ENCODE measurements at places on chromosomes 1 and 21.
A peak's percentile ranks its signal among the peaks of the same experiment; 100 is the strongest.

DNA sequence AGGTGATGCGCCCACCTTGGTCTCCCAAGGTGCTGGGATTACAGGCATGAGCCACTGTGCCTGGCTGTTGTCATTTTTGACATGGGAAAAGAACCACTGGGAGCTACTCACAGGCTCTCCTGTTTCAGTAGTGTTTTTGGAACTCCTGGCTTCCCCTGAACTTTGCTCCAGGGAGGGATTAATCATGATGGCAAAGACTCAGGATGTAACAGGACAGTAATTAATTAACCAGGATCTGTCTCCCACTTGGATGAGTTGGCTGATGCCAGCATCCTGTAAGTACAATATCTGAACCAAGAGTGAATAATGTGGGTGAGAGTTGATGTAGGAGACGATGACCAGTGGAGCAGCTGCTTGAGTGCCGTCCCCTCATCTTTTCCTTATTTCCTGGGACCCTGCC lies 4.9 kb downstream of the SFT2D2 start:
- DNase-seq: no peak

GRCh38 chr1:218433744-218434143 lies 88.6 kb downstream of the TGFB2 start:
- DNase-seq: no peak

DNA sequence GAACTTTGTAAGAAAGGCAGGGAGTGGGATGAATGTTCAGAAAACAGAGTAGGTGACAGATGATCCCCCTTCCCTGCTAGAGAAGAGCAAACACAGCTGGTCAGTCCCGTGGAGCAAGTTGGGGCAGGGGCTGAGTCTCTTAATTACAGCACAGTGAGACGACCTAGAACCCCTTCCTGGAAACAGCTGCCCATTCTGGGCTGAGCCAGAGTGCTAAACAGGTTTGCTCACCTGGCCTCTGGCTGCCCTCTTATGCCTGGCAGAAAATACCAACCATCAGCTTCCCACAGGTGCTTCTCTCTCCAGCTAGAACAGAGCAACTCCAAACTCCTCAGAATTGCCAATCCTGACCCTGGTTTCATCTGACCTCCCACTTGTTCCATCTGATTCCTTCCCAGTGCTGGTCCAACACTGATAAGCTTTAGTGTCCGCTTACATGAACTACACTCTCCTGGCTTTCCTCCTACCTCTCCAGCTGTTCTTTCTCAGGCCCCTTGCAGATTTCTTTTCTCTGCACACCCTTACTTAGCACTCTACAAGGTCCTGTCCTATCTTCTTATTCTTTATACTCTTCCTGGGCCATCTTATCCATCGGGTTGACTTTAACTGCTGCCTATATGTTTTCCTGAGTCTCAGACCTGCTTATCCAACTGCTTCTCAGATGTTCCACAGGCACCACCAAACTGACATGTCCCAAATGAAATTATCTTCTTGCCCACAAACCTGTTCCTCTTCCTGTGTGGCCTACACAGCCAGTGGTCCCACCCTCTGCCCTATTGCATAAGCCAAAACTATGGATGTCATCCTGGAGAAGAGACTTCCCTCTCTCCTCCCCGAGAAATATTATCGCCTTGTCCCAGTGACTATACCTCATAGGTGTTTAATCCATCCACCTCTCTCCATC lies 22.6 kb upstream of the COL9A2 start:
- DNase-seq: no peak

DNA sequence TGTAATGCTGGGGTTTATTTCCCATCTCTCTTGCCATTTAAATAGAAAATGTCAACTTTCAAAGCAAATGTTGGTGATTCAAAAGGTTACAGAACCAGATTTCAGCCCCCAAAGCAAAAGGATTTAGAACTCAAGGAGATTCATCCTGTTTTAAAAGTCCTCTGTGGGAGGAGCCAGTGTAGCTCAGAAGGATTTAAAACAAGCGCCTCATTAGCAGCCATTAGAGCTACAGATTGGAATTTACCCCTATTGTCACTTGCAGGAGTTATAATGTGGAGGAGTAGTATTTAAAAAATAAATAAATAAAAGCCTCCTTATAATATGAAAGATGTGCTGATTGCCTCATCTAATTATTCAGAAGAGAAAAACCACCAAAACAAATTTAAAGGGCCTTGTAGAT lies 107.8 kb downstream of the LAMC2 start:
- no peak for DNase-seq

DNA sequence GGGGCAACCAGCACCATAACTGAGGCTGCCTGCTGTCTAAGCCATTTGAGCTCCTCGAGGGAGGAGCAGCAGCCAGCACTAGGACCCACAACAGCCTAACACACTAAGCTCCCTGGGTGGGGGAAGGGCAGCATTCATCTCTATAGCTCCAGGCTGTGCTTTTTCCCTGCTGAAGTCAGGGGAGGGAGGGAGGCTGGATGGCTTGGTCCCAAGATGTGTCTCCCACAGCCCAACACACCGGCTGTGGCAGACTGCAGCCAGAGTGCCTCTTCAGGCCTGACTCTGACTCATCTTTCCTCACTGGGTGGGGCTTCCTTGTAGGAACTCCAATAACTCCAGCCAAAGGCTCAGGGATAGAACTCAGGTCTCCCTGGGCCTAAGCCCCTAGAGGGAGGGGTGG lies 296.3 kb downstream of the PRDM2 start:
- no peak for DNase-seq

GRCh38 chr1:11481019-11481418 lies 2.1 kb downstream of the DISP3 start:
- no peak for DNase-seq

DNA sequence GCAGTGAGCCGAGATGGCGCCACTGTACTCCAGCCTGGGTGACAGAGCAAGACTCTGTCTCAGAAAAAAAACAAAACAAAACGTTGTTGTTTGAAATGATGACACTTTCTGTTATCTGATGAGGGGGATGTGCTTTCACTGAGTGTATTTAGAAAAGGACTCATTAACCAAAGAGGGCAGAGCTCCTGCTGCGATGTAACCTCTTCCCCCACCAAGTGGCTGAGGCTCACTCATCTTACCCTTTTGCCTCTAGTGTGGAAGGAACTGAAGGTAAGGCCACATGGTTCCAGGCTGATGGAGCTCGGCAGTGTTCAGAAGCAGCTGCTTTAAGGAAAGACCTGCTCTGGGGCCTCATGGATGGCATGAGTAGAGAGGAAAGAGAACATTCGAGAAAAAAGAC lies 105.7 kb upstream of the RUNX1 start:
- DNase-seq: no peak

DNA sequence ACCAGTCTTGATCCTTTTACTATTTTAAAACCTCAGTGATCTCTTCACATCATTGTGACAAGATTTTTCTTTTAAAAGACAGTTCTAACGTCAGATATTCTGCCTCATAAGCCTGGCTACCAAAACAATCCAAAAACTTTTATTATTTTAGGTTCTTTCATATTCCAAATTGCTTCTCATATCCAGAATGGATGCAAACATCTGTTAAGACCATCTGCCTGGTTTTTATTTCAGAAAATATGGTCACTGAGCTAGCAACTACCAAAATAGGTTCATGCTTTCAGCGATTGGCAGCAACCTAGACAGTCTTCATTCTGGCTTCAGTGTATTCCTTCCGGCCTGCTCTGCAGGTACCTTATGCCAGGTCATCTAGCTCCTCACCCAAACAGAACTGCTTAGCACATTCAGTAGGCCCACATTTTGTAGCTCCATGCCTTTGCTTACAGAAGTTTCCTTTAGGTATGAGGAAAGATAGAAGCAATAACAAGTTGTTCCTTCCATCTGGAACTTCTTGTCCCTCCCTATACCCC lies 59.0 kb upstream of the CACYBP start:
- no peak for DNase-seq

DNA sequence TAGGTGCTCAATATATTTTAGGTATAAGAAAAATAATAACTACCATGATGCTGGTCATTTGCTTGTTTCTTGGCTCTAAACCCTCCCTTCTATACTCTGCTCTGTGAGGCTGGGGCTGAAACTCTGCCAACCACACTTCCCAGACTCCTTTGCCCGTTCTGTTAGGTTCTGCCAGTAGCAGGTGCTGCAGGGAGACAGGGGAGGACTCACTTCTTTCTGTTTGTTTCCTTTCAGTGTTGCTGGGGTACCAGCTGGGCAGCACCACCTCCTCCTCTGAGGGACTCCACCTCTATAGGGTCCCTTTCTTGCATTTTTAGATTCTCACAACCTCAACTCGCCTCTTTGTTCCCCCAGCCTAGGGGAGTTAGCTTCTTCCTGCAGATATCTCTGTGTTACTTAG lies 17.0 kb upstream of the SH2D2A start:
- DNase-seq: no peak

DNA sequence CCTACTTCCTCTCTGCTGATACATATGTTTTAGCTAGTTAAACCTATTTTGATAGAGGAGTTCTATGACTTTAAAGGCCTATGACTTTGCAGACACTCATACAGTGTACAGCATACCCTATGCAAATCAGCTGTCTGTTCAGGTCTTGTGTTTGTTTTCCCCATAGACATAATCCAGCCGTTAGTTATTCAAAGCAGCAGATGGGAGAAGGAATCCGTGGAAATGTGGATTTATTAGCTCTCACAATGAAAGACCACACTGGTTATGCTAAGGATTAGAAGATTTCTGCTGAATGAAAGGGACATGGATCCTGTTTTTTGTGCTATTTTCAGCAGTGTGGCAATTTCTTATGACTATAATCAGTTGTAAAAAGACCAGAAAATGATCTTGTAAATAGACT lies 59.8 kb downstream of the MAST2 start:
- DNase-seq: no peak

DNA sequence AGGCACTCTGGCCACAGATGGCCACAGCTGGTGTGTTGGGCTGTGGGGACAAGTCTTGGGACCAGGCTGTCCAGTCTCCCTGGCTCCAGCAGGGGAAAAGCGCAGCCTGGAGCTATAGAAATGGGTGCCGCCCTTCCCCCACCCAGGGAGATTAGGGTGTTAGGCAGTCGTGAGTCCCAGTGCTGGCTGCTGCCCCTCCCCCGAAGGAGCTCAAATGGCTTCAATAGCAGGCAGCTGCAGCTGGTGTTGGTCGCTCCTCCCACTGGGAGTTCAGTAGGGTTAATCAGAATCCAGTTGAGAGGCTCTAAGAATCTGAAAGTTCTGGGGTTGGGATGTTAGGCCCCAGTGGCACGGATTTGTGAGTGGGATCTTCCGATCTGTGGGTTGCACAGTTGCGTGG lies 595.6 kb upstream of the PKN2 start:
- DNase-seq: no peak

DNA sequence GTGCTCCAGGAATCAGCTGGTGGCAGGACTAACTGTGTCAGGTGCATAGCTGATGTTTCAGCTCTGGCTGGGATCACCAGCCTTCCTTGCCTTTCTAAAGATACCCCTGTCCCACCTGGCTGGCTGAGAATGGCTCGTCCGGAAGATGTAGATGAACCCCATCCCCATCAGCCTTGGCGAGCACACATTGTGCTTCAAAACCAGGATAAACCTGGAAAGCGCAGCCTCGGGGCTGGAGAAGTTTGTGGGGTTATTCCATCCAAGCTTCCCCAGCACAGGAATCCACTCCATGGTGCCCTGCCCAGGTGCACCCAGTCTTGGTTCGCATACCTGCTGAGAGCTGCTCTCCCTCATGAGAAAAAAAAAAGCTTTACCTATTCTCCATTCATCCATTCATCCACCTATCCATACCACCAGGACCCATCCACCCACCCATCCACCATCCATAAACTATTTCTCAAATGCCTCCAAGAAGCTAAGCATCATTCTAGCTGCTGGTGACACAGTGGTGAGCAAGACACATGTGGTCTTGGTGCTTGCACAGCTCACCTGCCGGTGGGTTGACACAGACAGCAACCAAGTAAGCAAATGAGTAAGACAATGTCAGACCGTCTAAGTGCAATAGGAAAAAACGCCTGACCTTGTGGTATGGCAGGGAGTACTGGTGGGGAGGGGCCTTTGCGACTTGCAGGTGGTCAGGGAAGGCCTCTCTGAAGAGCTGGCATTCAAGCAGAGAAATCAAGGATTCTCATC lies 94.0 kb downstream of the DMRTB1 start:
- DNase-seq: peak; percentile 15

DNA sequence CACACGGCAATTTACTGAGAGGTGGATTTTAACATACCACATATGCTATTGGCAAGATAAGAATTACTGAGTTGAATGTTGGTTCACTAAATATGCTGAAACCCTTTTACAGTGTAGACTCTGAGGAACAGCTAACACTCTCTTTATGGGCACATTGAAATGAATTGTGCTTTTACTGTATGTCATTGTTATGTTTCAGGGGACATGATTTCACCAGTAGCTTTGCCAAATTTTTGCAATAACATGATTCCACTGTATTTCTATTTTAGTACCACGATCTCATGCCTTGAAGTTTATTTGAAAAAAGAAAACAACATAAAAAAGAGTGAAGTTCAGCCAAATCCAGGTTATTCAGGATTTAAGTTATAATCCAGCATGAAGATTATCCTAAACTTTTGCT lies 188.5 kb downstream of the HLX start:
- no peak for DNase-seq

DNA sequence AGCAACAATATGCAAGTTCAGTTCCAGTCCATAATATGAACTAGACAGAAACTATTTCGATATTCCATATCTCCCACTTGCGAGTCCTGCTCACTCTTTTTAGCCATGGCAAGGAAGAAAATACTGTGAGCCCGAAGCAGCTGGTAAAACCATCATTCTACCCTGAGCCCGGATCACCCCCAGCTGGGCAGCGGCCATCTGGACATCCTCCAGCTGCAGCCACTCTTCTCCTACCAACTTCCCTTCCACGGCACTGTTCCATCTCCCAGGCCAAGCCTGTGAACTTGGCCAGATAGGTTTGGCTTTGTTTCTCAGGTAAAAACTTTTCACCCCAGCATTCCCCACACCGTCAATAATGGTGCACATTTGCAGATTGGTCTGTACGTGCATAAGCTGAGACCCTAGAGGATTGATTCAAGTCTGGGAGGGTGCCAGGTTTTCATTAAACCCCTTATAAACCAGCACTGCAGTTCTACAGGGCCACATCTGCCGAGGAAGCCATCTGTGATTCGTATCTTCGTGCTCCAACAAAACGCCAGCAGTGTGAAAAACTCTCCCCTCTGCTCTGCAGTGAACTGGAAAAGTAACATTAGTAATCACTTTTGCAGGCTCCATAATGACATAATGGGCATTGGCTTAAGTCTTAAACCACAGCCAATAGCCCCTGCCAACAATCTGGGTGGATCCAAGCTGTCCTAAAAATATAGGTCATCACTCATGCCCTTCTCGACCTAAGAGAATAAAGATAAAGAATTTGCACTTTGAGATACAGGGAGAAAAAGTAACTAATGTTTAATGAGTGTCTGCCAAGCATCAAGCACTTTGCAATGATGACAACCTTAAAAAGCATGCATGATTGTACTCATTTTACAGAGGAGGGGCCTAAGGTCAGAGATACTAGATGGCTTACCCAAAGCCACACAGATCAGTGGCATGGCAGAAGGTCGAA lies 205.1 kb downstream of the PLPP3 start:
- no peak for DNase-seq

- DNase-seq: no peak
Observed at GRCh38 chr1:111541721-111542120, 38.3 kb upstream of the ADORA3 start.

GRCh38 chr1:225866061-225866837 lies 15.9 kb downstream of the TMEM63A start:
- DNase-seq: peak; percentile 84

GRCh38 chr1:34199927-34200326 lies 23.2 kb downstream of the C1orf94 start:
- DNase-seq: no peak
